CD4-positive, alpha-beta T cell treated with Interleukin-6 for 4 hours (primary cell): ENCODE measurements at places on chromosomes 4 and X.

GRCh38 chr4:145541346-145541745, 59.7 kb downstream of the SMAD1 start:
- no peak for DNase-seq

GRCh38 chr4:145177906-145178538, 2.4 kb downstream of the OTUD4 start:
- no peak for DNase-seq

DNA sequence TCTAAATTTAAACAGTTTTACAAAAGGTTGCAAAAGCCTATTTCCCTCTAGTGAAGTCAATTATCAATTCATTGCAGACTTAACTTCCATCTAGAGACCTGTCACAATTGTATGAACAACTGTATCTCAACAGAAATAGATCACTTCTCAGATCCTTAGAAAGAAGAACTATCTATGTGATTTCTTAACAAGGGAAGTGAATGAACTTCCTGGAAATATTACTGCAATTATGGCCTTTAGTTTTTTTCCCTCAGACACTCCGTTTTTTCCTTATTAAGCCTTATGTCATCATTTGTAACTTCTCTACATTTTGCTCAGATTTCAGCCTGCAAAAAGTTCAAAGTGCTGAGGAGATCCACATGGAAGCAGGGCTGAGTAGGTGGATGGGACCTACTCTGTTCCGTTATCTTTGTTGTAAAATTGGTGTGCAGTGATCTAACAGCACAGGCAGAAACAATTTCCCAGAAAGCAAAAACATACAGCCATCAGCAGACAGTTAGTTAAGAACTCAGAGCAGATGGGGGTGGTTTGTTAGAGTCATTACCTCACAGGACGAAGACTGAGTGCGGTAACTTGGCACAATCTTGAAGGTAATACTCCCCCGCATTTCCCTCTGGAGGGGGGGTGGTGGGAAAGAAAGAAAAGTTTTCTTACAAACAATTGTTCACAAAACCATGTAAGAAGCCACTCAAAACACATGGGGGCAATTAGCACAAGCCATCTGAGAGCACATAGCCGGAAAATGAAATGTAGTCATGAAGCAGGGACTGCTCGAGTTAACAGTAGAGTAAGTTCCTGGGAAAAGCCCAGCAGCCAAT, 112.3 kb downstream of the NYX start:
- peak; percentile 43 for DNase-seq

DNA sequence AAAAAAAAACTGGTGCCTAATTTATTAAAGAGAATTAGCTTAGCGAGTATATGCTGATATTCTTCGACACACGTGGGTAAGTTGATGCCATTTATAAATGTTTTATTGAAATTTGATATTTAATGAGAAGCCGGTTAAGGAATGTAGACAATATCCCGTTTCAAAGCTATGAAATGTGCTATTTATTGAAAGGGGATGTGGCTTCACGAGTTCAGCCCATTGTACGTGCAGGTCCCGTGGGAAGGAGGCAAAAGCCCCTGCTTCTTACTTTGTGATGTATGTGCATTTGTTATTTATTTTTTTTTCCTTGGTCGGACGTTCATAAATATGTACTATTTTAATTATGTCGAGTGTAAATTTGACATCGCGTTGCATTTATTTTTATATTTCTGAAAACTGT, 20.2 kb downstream of the SHOX start:
- DNase-seq = no peak

- no peak for DNase-seq
Observed at GRCh38 chr4:20832826-20833225, 132.6 kb downstream of the PACRGL start.

DNA sequence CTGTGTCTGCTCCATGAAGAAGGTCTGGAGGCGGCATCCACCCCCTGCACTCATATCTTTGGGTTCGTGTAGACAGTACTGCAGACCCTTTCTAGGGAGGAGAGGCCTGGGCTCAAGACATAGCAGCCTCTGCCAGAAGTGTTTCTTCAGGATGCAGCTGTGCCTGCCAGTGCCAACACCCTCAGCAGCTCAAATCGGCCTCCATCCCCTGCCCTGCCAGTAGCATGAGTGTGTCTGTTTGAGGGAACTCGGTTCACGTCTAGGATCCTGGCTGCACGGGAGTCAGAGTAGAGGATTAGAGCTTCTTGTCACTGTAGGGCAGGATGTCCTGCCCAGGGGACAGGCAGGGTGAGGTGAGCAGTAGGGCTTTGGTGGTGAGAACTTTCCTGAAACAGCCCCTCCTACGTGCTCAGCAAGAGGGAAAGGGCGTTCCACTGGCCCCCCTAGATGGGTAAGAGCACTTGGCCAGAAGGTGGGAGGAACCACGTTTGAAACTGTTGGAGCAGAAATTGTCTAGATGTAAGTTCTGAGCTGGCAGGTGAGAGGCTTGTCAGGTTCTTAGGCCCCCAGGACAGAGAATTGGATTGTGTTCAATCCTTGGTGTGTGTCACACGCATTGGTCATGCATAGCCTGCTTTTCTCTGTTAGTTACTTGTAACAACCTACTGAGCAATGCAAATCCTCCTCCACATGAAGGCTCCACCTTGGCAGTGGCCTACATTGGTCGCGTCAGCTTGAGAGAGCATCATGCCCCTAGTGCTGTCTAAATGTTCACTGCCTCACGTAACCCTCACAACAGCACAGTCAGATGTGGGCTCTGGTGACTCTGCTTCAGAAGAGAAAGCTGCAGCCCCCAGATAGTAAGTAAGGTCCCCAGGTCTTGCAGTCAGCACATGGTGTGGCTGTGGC, 25.8 kb upstream of the FAM193A start:
- DNase-seq = no peak

- no peak for DNase-seq
Observed at GRCh38 chr4:172390331-172390730, 577.1 kb downstream of the GALNTL6 start.

- DNase-seq = no peak
Observed at GRCh38 chrX:123339221-123339905, 155.3 kb downstream of the GRIA3 start.

GRCh38 chr4:145927030-145927429, 11.6 kb downstream of the ZNF827 start:
- no peak for DNase-seq

DNA sequence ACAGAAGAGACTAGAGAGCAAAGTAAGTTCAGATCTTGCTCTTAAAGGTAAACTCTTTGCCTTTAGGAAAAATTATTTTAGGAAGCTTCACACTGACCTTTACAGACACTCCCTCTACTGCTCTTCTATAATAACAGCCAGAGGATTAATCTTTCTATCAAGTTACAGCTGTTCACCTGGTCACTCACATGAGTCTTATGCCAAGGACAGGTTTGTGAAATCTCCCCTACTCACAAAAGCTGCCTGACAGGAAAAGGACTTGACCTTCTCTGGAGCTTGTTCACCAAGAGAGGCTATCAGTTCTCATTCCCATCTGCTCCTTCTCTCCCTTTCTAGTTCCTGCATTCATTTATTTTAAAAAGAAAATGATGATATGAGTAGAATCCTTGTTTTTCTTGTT, 117.3 kb downstream of the C4orf51 start:
- no peak for DNase-seq

DNA sequence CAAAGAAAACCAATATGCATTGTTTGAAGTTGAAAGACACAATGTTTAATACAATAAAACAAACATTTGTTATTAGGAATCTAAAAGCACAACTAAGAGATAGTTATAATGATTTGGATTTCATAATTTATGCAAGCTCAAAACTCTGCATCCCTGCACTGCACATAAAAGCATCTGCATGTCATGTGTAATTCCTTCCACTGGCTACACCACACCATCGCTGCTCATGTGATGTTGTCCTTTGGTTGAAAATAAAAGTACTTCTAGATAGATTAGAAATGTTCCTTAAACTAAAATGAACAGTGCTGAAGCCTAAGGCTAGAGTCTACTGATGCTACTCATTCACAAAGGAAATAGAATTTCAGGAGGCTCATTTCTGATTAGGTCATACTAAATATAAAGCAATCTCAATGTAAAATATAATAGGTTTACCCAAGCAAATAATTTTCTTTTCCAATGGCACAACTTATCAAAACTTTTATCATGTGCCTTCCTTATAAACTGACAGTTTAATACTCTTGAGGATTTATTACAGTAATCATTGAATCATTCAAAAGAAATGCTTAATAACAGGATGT, 130.8 kb upstream of the DKK2 start:
- no peak for DNase-seq

GRCh38 chr4:11843340-11843739, 414.6 kb upstream of the HS3ST1 start:
- DNase-seq = no peak

DNA sequence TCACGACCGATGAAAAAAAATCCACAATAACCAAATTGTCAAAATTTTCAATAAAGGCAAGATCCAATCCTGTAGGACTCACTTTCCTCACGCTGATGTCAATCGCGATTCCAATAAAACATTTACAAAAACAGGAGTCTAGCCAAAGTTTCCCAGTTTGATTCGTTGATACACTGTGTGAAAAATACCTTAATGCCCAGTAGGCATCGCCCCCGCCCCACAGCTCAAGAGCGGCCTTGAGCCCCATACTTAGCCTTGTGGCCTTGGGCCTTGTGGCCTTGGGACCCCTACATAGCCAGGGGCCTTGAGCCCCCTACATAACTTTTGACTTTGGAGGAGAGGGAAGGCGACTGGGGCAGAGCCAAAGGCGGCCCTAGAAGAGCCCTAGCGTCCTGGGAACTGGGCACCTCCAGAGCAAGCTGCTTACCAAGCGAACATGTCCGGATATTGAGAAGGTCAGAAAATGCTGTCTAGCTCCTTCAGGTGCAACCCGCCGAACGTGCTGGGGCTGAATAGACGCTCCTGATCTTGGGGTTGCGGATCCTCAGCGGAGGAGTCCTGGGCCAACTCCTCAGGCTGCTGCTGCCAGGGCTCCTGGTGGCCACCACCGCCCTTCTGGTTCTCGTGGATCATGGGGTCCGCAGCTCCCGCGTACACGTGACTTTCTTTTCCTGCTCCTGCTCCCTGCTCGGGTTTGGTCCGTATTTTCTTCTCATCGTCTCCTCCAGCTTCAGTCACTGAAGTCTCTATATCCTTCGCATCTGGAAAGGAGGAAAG, 62.9 kb downstream of the RHOXF2B start:
- DNase-seq = no peak

DNA sequence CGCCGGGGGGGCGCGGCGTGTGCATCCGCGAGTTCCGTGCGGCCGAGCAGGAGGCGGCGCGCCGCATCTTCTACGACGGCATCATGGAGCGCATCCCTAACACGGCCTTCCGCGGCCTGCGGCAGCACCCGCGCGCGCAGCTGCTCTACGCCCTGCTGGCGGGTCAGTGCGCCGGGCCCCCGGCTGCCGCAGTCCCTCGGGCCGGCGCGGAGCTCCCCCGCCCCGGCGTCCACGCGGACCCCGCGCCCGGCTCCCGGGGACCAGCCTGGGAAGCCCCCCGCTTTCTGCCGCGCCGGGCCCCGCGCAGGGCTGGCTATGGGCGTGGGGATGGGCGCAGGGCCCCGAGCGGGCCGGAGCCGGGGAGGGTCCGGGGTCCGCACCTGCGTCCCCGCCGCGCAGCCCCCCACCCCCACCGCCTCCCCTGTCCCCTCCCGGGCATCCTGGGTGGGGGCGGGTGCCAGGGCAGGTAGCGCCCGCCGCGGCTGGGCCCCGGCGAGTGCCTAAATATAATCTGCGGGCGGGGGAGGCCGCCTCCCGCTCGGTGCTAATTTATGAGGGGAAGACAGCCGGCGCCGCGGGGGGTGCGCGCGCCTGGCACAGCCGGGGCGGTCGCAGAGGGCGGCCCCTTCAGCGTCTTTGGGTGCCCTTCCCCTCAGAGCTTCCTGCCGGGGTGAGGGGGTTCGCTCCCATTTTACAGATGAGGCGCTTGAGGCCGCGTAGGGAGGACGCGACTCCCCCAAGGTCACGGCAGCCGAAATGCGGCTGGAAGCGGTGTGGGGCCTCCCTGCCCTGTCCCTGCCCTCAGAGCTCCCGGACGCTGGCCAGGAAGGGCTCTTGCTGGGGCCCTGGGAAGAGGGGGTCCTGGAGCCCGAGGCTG, 837 bp downstream of the NAT8L start:
- DNase-seq = no peak

DNA sequence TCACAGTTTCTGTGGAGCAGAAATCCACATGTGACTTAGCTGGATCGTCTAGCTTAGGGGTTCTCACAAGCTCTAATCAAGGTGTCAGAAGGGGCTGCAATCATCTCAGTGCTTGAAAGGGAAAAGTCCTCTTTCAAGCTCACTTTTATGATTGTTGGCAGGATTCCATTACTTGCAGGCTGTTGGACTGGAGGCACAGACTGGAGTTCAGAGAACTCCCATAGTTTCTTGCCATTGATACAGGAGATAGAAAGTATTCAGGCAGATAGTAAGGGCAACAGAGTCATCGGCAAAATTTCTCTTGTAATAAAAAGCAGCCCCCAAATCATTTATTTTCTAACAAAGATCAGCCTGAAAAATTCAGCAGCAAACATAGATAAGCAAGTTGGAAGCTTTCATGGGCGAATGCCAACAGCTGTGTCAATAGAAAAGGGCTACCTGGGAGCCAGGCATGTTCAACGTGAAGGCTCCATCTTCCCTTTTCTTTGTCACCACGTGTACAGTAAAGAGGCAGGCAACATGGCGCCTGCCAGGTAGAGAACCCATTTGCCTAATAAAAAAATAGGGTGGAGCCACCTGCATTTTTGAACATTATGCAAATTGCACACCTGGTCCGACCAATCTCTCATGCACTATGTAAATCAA, 64.4 kb downstream of the CXCL13 start:
- DNase-seq = no peak

DNA sequence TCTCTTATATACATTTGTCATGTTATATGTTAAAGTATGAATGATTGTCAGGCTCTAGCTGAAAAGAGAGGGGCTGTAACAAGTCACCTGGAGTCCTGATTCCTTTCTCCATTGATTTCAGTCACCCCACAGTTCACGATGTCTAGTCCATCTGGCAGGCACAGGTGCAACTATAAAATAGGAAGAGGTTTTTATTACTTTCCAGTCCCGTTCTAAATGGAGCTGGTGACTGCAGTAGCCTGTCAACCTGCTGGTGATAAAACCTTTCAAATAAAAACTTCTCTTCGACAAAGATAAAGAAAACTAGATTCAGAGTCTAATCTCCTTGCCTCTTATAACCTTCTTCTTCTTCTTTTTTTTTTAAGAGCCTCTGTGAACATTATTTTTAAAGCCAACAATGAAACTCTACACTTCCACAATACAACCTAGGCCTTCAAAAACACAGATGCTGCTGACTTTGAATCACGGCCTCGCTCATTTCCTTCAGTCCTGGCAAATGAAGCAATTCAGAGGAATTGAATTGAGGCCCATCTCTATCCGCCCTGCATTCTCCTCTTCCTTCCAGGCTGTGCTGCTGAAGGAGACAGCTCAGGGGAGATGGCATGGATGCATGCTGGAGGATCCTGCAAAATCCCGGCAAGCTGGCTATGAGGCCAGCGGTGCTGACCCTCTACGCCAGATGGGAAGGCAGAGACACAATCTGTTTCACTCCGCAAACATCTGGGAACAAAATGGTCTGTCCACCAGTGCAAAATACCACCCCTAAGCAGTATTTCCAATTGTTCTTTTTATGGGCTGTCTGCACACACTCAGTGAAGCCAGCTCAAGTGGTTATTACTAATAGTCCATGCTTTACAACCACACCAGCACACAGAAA, 27.3 kb upstream of the CDKN2AIP start:
- DNase-seq = no peak

- peak; percentile 51 for DNase-seq
Observed at GRCh38 chrX:66030505-66031317, 9.2 kb downstream of the VSIG4 start.
